Right lung (tissue), 10 donors: ENCODE measurements at places on chromosomes 13 and 19.
A peak's percentile ranks its signal among the peaks of the same experiment; 100 is the strongest.

DNA sequence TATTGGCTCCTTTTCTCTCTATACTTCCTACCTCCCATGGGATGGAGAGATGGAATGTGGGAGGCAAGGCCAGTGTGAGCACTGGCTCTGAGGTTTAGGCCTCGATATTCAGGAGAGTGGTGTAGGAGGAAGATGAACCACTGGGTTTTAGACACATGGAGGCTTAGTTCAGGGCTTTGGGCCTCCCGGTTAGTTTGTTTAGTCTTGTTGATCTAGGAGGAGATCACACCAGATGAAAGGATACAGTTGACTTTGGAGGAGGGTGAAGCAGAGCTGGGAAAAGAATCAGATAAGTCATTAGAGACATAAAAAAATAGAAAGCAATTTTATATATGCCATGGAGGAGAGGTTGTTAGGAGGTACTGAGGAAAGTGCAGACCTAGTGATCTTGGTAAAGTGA is 30.9 kb downstream of the RNASEH2B start:
- no peak for DNase-seq

GRCh38 chr13:76440568-76440967 is 445.6 kb downstream of the KCTD12 start:
- no peak for DNase-seq

DNA sequence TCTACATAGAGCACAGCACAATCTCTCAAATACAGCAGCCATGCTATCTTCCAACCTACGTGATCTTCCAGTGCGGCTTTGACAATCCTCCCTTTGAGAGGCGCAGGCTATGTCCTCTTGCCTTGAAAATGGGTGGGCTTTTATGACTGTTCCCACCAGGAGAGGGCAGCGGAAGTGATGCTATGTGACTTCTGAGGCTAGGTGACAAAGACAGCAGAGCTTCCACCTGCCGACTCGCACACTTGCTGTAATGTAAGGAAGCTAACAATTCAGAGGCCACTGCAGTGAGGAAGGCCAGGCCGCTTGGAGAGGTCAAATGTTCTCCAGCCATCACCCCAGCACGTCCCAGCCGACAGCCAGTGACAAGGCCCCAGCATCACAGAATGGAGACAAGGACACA is 65.8 kb downstream of the MRPL57 start:
- no peak for DNase-seq

DNA sequence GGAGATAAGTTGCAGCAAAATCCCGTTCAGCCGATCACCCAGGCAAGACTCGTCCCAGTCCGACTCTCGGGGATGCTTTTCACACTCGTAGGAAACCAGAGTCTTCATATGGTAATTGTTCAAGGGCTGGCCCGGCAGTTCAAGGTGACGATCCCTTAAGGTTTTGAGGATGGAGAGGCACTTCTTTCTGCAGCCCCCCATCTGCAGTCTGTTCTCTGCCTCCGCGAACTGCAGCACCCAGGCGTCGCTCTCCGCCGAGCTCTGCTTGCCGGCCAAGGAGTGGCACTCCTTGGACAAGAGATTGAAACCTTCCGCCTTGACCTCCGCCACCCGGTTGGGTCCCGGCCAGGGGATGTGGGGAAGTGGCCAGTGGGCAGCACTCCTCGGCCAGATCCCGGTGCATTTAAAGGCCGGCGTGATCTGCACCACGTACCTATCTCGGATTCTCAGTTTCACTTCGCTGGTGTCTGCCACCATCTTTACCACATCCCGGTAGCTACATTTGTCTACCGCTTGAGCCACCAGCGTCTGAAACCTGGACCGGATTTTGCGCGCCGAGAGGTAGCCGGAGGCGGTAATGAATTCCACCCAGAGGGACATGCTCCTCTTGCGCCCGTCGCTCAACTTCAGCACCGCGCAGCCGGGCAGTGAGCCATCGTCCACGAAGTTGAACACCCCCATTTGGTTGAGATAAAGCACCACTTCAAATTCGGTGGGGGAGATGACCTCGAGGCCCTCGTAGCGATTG is 1.1 kb downstream of the MAB21L1 start:
- DNase-seq: peak; percentile 36

DNA sequence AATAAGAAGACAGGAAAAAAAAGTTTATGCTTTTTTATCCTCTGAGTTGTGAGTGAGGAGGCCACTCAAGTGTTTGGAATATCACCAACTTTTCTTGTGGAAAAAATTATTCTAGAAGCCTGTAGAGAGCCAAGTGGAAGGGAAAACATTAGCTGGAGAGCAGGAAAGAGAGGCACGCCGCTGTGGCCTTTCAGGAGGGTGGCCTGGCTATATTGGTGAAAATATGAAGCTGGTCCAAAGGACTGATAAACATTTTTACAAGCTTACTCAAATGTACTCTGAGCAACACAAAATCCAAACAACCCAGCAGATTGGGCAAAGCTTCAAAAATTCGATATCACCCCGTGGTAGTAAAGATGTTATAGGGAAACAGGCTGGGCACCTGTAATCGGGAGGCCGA is 2.3 kb upstream of the EIF3G start:
- DNase-seq: no peak
